Brain (organoid and tissue), 16 donors: ENCODE measurements at places on chromosomes 1 and 21. TPM values are rescaled to one million over a fixed set of nuclear protein-coding genes. Genes with fewer than 3 reads are reported as not detected.

VWA5B1 gene
- polyA plus RNA-seq, result 0.14 TPM

HSF2BP gene
- 1.8 TPM for polyA plus RNA-seq

CLCA1 gene
- polyA plus RNA-seq, result not detected

KCNH1 gene
- polyA plus RNA-seq, result 5.2 TPM

FAM131C gene
- polyA plus RNA-seq, result 6.3 TPM

OR14K1 gene
- not detected for polyA plus RNA-seq

KIF21B gene
- polyA plus RNA-seq, result 34.3 TPM

TNFRSF25 gene
- polyA plus RNA-seq, result 6.4 TPM

FAM151A gene
- not detected for polyA plus RNA-seq

DNA sequence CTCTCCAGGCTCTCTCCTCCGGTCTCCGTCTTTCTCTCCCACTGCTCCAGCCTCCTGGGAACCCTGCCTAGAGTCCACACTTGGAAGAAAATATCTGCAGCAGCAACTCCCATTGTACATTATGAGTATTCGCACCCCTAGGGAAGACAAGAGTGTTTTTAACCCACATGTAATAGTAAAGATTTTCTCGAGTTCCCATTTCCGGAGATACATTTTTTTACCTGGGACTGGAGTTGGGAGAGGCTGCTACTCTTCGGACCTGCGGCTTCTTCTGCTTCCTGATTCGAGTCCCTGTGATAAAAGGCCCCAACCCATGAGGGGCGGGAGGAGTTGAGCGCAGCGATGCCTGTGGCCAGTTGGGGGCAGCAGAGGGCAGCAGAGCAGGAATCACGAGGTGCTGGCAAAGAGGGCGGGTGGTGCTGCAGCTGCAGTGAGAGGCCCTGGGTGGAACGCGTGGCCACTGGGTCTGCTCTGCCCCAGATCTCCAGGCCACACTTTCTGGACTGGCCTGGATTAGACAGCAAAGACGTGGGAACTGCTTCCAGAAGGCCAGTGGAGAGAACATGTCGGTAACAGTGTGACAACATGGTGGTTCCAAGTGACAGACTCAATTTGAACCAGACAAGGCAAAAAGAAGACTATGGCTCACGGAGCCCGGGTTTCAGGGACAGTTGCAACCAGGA is 221.0 kb upstream of the CSF3R start:
- DNase-seq, result peak; percentile 94

GRCh38 chr1:42206164-42206563 is 41.6 kb upstream of the GUCA2A start:
- no peak for DNase-seq

DNA sequence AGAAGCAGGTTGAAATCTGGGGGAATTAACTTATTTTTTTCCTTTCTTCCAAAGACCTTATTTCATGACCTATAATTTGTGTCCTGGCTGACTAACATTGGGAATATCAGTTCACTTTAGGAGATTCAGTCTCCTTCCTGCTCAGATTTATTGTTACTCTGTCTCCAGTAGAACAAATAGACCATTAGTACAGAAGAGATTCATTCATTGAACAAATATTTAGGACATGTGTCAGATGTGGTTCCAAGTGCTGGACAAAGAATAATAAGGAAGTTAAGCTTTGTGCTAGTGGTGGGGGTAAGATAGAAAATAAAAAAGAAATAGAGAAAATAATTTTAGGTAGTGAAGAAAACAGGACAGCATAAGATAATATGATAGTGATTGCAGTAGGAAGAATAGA is 20.3 kb downstream of the ZMYM4 start:
- no peak for DNase-seq

- DNase-seq, result no peak
Observed at GRCh38 chr1:243663651-243664050, 186.4 kb downstream of the AKT3 start.

DNA sequence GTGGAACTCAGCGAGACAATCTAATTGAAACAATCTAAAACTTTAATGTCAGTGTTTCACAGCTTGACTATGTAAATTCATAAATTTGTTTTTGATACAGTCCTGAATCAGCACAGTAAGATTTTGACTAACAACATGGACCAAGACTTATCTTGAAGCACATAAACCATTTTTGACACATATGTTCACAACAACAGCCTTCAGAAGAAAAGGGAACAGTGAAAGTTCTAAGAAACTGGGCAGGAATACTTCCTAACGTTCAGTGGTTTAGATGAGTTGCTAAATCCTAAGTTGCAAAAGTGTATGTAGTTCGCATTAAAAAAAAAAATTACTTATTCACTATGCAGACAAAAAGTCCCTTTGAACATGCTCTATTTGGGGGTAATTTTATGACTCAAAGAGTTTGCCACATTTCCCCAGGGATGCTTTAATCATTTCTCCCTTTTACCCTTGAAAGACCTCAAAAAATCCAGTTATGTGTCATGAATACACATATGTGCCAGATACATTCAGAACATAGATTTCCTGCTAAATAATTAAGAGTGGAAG is 120.2 kb downstream of the MRPL39 start:
- DNase-seq, result no peak

DNA sequence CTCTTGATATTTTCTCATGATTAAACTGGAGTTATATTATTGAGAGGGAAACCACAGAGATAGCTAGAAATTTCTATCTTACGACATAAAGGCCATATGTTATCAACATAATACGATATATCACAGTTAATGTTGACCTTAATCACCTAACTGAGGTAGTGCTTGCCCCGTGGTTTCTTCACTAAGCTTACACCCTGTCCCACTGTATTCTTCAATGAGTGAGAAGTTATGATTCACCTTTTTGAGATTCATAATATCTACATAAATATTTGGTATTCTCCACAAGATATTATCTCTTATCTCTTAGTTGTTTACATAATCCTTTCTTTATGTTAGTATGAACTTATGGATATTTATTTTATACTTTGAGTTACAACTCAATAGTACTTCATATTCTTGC is 1714.1 kb downstream of the BRINP3 start:
- DNase-seq, result no peak

DNA sequence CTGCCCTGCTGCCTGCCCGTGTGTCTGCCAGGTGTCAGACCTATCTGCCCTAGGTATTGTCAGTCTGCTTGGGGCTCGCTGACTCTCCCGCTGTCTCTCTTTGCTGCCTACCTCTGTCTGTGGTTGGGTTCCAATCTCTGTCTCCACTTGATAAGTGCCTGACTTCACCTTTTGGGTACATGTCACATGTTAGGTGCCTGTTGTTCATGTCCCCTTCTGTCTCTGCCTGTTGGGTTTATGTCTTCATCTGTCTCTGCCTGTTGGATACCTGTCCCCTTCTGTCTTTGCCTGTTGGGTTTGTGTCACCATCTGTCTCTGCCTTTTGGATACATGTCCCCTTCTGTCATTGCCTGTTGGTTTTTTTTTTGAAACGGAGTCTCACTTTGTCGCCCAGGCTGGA is 14.6 kb downstream of the RPS6KA1 start:
- DNase-seq, result no peak

DNA sequence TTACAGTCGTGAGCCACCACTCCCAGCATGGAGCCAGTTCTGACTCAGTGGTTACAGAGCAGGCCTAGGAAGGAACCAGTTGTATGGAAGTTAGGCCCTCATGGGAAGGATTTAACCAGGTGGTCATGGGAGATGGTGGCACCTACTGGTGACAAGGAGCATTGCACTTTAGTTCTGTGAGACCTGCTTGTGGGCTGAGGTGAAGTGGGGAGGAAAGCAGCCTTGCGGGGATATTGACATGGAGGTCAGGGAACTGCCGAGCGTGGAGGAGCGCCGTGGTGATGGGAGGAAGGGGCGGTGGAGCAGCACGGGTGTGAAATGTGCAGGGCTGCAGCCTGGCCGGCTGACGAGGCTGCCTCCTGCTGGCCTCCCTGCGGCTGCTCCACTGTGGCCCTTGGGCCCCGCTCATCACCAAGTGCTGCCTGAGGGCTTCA is 100.4 kb downstream of the GALNT2 start:
- no peak for DNase-seq

- DNase-seq, result peak; percentile 15
Observed at GRCh38 chr1:217393896-217394295, 237.0 kb downstream of the GPATCH2 start.

DNA sequence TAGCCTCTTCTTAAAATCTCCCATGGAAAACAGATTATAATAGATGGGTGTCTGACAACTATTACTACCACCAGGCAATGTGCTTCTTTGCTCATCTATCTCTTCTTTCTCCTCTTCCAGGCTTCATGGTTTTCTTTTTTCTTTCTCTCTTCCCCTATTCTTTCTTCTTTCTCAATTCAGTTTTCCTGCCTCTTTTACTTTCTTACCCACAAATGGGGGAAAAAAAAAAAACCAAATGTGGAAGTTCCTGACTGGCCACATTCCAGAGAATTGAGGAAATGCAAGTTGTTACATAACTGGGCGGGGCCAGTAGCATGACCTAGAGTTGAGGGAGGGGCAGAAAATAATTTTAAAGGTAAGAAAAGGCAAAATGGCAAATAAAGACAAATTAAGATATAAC is 10.9 kb upstream of the SMG7 start:
- DNase-seq, result no peak

GRCh38 chr1:73736125-73736524 is 461.9 kb downstream of the LRRIQ3 start:
- no peak for DNase-seq

DNA sequence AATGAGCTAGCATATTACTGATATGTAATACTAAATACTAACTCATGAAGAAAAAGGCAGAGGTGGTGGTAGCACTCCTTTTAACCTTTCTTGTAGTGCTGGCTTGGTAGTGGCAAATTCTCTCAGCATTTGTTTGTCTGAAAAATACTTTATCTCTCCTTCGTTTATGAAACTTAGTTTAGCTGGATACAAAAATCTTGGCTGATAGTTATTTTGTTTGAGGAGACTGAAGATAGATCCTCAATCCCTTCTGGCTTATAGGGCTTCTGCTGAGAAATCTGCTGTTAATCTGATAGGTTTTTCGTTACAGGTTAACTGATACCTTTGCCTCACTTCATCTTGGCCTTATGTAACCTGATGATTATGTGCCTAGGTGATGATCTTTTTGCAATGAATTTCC is 87.8 kb downstream of the LYPLAL1 start:
- no peak for DNase-seq

DNA sequence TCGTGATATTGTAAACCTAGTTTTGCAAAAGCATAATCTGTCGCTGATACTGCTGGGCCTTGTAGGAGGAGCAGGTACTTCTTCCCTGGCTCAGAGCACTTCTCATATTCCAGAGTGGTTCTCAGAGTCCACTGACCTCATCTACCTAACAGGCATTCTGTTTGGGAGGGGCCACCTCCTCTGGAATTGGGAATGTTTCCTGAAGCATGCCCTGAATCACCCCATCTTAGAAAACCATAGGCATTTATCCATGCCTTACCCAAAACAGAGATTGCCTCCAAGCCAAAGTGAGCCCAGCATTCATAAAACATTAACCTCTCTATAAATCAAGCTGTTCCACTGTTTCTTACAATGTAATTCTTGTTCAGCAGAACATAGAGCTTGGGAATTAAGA is 35.1 kb downstream of the SLC44A3 start:
- no peak for DNase-seq

DNA sequence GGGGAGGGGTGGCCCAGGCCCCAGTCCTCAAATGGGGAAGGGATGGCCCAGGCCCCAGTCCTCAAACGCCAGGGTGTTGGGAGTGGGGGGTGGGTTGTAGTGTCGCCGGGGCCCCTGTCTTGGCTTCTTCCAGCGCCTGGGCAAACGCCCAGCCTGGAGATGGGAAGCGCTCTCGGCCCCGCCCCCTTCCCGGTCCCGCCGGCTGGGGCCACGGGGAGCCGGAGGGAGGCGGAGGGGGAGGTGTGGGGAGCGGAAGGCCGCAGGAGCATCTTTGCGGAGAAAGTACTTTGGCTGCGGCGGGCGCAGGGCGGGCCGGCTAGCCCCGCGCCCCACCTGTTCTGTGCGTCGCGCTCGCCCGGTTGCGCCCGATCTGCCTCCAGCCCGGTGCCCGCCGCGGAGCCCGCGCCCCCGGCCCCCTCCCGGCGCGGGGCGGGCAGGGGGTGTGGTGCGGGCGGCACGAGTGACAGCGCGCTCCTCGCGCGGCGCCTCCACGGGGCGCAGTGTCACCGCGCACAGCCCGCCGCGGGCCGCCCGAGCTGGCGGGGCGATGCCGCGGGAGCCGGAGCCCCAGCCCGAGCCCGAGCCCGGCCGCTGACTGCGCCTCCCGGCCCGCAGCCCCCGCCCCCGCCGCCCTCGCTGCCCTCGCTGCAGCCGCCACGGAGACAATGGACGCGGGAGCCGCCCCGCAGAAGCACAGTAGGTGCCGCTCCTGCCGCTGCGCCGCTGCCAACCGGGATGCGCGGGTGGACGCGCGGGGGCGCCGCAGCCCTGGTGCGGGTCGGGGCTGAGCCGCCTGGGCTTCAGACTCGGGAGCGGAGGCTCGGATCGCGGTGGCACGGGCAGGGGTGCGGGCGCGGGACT is 31.1 kb upstream of the PEX10 start:
- peak; percentile 77 for DNase-seq

DNA sequence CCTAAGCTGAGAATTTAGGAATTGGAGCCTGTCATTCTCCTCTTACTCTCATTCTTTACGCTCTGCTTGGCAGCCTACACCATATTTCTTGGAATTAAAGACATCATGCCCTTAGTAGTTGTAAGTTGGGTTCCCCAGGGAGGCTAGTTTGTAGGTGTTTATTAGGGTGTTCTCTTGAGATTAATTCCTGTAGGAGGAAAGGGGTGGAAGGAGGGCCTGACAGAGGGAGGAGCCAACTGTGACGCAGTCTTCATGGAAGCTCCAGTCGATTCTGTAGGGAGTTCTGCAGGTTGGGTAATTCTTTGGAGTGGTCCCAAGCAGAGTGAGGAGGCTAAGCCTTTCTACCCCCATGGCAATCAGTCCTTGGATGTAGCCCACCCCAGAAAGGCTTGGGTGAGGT is 111.4 kb downstream of the HHAT start:
- DNase-seq, result no peak

GRCh38 chr1:22380024-22380785 is 71.4 kb upstream of the ZBTB40 start:
- DNase-seq, result no peak

DNA sequence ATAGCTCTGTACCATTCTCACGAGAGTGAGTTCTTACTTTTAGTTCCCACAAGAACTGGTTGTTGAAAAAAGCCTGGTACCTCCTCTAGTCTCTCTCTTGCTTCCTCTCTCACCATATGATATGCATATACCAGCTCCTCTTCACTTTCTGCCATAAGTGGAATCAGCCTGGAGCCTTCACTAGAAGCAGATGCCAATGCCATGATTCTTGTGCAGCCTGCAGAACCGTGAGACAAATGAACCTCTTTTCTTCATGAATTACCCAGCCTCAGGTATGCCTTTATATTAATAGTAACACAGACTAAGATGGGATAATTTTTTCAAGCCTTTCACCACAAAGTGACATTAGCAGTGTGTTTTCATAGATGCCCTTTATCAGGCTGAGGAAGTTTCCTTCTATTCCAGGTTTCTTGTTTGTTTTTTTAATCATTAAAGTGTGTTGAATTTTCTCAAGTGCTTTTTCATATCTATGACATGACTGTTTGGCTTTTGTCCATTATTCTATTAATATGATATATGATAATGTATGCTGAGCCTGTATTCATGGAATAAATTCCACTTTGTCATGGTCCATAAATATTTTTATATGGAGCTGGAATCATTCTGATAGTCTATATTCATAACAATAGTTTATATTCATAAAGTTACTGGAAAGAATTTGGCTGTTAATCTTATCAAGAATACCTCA is 40.7 kb upstream of the C1orf185 start:
- DNase-seq, result no peak

- no peak for DNase-seq
Observed at GRCh38 chr1:111099289-111099688, 40.6 kb downstream of the DRAM2 start.

GRCh38 chr1:240464099-240464498 is 147.9 kb downstream of the GREM2 start:
- DNase-seq, result no peak

- DNase-seq, result no peak
Observed at GRCh38 chr21:8991088-8991907, 1530.1 kb upstream of the TPTE start.

GRCh38 chr1:30411206-30411605 is 312.2 kb downstream of the MATN1 start:
- DNase-seq, result no peak
